ENCODE measurements at places on chromosomes 5 and 9.

DNA sequence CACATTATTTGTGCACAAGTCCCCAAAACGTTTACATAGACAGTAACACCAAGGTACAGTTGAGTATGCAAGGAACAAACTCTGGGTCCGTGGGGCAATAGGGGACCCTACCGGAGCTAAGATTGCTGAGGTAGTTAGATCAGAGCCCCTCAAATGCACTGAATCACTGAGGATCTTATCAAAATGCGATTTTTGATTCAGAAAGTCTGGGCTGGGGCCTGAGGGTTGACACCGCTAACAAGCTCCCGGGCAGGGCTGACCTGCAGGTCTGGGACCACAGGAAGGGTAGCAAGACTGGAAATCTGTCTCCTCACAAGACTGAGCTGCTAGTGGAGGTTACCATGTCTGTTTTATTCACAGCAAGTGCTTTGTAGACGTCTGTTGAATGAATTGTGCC, 1.8 kb upstream of the IL3 start:
- DNase-seq = no peak

DNA sequence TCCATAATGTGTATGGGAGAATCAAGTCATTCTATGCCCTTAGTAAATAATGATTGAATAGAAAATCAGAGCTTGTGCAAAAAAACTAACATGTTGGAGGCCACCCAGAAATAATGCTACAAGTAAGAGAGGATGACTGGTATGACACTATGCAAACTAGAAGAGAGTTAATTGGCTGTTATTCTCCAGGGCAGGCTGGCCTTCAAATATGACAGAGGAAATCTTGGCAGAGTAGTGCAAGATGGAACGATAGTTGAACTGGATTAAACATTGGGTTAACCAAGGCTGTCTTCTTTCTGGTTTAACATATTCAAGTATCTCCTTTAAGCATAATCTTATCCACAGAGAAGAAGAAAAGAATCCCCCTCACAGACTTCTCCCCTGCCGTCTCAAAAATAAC, 196.1 kb downstream of the MPDZ start:
- DNase-seq = peak; percentile 2

- peak; percentile 73 for DNase-seq
These were observed 36.4 kb downstream of the PIK3R1 start for GRCh38 chr5:68251804-68252522.

GRCh38 chr5:58354827-58355226, 105.1 kb downstream of the PLK2 start:
- no peak for DNase-seq

DNA sequence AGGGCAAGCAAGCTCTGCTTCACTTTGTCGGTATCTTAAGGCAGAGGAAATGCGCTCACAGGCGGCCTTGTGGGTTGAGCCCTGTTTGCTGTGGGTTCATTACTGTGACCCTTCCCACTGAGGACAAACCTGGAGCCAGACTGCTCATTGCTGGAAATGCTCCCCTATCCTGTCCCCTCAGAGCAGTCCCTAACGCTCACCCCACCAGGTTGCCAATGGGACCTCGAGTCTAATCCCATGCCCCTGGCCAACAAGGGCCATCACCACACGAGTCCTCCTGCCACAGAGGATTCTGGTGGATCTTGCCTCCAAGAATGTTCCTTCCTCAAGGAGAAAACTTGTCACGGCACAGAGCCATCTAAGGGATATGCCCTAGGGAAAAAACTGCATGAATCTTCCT, 14.6 kb downstream of the IPPK start:
- no peak for DNase-seq

Data from GM23248 (cell line).